Amygdala (tissue), 56 donors: ENCODE measurements at places on chromosomes 11 and 22.

GRCh38 chr11:76768088-76768908 is 14.9 kb upstream of the TSKU start:
- no peak for DNase-seq

- no peak for DNase-seq
Measured at GRCh38 chr11:11486002-11486401, 133.0 kb upstream of the CSNK2A3 start.

- no peak for DNase-seq
Measured at GRCh38 chr11:101848262-101848661, 66.5 kb upstream of the CEP126 start.

DNA sequence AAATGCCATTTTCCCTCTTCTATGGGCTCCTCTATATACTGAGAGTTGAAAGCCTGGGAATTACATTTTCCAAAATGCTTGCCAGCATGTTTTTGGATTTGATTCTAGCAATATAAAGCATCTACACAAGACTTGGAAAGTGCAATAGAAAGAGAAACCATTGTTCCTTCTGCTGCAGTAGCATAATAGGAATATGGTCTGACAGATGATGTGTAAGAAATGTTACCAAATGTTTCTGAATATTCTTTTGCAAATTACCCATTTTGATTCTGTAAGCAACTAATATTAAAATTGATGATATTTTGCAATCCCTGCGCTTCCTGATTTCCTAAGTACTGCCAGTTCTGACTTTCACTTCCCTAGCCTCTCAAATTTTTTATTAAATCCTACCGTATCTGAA is 61.6 kb downstream of the CASP12 start:
- DNase-seq = no peak

GRCh38 chr11:13098063-13098462 is 88.9 kb downstream of the RASSF10 start:
- no peak for DNase-seq

- peak; percentile 7 for DNase-seq
Measured at GRCh38 chr22:46758867-46759290, 3.6 kb upstream of the TBC1D22A start.

DNA sequence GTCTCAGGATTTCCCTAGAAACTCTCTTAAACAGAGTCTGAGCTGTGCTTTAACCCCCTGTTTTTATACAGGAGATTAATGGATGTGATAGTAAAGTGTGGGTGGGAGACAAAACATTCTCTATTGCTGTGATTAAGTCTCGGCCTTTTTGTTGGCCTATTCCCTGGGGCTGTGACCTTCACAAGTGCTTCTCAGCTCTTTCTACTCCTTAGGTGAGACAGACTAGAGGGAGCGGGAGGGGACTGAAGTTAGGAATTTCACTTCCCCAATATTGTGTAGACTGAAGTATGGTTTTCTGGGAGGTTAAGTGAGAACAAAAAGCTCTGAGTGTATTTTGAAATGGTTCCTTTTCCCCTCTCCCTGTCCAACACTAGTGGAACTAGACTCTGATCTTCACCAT is 29.8 kb upstream of the OR8B8 start:
- DNase-seq = no peak

DNA sequence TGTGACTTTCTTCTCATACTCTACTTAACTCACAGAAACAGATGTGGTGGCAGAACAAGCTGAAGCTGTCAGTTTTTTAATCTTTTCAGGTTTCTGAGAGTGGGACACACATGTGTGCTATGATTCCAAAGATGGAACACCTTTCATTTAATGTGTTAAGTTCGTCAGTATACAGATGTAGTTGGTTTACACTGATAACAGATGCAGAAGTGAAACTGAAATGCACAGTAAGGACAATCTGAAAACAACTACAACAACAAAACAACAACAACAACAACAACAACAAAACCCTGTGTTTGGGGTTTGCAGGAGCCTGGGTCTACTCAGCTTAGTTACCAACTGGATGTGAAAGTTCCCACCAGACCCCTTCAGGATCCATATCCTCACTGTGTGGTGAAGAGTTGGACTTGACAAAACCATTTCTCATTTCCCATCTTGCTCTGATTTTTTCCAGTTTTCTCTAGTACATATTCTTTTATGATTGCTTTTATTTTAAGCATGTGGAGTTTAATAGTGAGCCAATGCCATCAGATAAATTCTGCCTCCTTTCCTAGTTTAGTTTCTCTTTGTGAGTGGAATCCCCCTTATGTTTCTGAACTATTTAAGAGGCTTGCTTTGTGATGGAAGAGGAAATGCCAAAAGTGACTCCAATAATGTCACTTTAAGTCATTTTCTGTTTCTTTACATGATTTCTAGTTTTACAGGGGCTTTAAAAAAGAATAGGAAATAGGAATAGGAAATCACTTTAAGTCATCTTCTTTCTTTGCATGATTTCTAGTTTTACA is 47.8 kb downstream of the ARHGAP42 start:
- DNase-seq = no peak

DNA sequence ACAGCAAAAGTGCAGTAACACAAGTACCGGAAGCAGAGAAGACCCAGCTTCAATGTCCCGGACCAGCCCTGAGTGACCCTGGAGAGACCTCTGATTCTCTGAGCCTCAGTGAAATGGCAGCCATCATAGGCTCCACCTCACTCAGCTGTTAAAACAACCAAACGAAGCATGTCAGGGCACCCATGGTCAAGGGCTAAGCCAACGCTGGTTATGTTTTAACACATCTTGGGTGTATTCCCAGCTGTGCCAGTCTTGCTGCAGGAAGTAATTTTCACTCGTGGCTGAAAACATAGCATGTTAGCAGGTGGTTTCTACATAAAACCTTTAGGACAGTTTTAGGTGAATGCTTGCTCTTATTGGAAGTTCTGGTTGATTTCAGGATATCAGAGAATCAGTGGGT is 30.9 kb downstream of the LMO2 start:
- DNase-seq = no peak

DNA sequence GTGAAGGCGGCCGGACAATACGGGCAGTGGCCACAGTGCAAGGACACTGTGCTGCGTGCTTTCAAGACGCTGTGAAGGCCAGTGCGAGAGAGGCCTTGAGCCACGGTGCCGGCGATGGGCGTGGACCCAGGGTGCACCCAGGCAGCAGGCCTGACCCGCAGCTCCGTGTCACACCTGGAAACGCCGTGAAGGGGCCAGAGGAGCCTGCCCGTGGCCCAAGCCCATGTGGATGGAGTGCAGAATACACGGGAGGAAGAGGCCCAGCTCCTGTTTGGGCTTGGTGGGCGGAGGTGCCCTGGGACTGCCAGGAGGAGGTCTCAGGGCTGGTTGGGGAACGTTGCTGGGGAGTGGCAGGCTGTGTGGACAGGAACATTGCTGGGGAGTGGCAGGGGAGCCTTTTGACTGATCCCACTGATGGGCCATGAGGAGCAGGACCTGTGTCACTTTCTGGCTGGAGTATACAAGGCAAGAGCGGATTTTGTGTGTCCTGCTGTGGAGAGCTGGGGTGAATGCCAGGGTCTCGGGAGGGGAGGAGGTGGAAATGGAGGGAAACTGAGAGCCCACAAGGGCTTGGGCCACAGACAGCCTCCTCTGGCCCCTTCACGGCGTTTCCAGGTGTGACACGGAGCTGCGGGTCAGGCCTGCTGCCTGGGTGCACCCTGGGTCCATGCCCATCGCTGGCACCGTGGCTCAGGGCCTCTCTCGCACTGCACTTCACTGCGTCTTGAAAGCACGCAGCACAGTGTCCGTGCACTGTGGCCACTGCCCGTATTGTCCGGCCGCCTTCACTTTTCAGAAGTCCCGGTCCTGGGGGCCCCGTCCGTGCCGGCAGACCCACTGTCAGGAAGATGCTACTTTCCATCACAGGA is 925.4 kb downstream of the BRD1 start:
- no peak for DNase-seq
